ENCODE measurements at places on chromosomes 7 and 10. TPM values are rescaled to one million over a fixed set of nuclear protein-coding genes. Genes with fewer than 3 reads are reported as not detected.

DNA sequence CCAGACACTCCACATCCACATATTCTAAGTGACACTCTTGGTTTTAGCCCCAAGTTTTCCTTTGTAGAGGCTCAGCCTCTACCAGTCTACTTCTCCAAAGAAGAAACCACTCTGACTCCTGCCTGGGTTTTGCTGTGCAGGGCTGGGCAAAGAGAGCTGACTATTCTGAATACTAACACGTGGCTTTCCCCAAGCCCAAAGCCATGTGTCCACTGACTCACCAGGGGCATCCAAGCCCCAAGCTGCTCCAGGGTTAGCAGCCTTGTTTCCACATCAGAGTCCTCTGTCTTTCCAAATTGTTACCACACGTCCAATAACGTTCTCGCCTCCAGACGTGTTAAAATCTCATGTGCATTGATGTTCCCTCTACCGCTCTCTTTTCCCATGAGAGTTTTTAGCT lies 8.7 kb downstream of the GALNTL5 start:
- no peak for DNase-seq
- H3K4me1 ChIP-seq: no peaks in the 10 kb centered on the region
- no peaks in the 10 kb centered on the region for H3K36me3 ChIP-seq
- H3K27me3 ChIP-seq: no peaks in the 10 kb centered on the region
- H3K4me3 ChIP-seq: no peak overlapping the region

GRCh38 chr10:22553452-22553995 lies 160.9 kb downstream of the PIP4K2A start:
- no peak overlapping the region for H3K4me3 ChIP-seq
- no peak overlapping the region for H3K27ac ChIP-seq
- no peak for DNase-seq
- no peaks in the 10 kb centered on the region for H3K27me3 ChIP-seq

DNA sequence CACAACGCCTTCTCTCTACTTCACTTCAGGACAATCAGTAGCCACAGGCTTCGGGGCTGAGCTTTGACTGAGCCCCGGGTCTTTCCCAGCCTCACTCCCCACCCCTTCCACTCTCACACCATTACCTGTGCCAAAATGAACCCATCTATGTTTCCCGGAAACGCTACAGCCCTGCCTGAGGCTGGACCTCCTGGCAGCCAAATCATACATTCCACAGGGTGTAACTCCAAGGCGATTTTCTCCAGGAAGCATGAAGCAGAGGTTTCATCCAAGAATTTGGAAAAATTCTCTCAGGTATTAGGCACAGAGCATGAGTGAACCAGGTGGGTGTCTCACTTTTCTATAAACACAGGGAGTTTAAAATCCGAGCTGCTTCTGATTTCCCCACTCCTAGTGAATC lies 286.3 kb downstream of the TNS3 start:
- no peak overlapping the region for H3K27ac ChIP-seq
- H3K36me3 ChIP-seq: no peaks in the 10 kb centered on the region
- no peak for DNase-seq
- H3K4me3 ChIP-seq: no peak overlapping the region

DNA sequence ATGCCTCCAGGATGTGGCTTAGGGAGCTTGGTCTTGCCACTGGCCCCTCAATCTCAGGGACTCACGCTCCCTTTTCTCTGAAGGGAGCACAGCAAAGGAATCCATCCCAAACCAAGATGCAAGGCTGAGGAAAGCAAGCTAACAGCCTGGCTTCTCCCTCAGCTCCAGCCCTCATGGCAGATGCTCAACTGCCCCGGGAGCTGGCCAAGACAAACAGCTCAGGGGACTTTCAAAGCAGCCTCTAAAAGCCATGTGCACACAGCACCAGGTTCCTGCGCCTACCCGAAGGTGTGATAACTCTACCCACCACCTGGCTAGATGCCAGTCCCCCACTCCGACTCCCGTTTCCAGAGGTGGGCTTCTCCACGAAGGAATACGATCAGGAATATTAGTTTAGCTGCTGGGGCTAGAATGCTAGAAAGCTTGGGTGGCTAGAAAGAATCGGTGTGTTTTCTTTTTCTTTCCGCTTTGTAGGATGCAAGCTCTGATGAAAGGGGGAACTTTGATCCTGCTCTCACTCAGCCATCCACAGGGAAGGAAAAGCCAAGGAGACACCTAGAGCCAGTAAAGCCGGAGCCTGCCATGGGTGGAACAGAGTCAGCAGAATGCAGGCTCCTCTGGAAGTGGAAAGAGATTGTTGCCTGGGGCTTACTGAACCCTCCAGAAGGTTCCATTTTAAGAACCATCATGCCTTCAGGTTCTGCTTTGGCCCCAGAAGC lies 89.0 kb upstream of the FGFR2 start:
- H3K4me1 ChIP-seq: no peaks in the 10 kb centered on the region
- H3K27me3 ChIP-seq: peaks cover 4% of the 10 kb centered on the region
- H3K4me3 ChIP-seq: no peak overlapping the region
- no peak for DNase-seq

DNA sequence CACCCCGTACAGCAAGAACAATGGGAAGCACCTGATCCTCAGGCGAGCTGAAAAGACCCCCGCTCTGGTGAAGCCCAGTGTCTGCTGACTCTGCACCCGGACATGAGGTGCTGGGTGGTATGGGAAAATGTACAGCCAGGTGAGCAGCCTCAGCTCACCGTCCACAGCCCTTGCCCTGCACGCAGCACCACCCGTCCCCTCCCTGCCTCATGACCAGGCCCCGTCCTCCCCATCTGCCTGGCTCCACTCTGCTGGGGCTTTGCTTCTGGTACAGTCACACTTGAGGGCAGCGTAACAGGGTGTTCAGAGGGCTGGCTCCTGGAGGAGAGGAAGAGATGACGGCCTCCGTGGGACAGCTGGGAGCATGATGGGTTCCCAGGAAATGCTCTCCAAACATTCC lies 49.1 kb downstream of the NCAPG2 start:
- peak overlapping the region; percentile 72 for H3K27ac ChIP-seq
- no peak for DNase-seq
- H3K27me3 ChIP-seq: no peaks in the 10 kb centered on the region

DNA sequence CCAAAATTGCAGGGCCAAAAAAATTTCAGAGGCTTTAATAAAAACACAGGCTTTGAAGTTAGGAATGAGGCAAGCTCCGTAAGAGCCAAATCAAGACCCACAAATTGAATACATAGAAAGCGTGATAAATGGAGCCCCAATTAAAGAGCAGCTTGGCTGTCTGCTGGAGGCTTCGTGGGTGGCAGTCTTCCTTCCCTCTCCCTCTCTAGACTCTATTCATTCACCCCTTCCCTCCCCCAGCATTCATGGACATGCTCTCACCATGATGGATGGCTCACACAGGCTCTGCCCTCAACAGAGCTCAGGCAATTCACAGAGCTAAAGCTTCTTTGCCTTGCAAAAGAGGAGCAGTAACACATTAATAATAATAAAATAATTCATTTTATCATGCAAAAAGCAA lies 214.1 kb downstream of the HERPUD2 start:
- no peak overlapping the region for H3K27ac ChIP-seq
- no peaks in the 10 kb centered on the region for H3K4me1 ChIP-seq
- no peak for DNase-seq
- no peak overlapping the region for H3K4me3 ChIP-seq

CTNNA3 gene
- total RNA-seq: not detected

DNA sequence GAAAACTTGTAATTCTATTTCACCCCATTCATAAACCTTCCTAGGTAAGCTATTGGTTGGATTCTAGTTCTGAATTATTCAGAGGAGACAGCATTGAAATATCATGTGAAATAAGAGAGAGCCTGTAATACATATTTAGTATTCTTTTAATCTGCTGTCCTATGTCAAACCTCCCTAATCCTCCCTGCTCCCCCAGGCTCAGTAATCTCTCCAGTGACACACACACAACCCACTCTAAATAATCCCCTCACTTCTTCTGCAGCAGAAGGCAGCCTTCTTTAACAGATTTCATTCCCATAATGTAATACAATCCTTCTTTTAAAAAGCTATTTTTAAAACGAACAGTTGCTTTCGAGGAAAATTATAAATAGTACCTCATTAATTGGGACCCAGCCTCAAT lies 639.7 kb upstream of the AUTS2 start:
- H3K4me3 ChIP-seq: no peak overlapping the region
- no peaks in the 10 kb centered on the region for H3K27me3 ChIP-seq
- H3K4me1 ChIP-seq: no peaks in the 10 kb centered on the region

GRCh38 chr10:76581506-76582256 lies 1055.9 kb downstream of the KCNMA1 start:
- no peak for DNase-seq
- no peaks in the 10 kb centered on the region for H3K36me3 ChIP-seq
- H3K4me3 ChIP-seq: no peak overlapping the region
- H3K27ac ChIP-seq: no peak overlapping the region
- no peaks in the 10 kb centered on the region for H3K4me1 ChIP-seq

DNA sequence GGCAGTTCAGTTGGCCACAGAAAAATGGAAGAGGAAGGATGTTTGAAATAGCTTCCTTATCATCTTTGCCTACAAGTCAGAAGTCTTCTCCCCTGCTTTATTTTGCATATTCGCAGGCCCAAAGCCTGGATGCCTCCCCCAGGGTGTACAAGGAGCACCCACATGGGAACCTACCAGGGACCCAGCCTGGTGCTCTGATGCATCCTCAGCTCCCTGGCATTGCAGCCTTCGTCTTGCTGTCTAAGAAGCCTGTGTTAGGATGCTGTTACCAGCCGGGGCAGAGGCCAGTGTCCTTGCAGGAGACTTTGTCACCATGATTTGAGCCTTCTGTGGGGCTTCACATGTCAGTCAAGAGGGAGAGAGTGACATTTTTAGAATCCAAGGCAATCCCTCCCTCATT lies 27.0 kb upstream of the GPR26 start:
- no peak for DNase-seq
- H3K36me3 ChIP-seq: no peaks in the 10 kb centered on the region

CHAT gene
- total RNA-seq: not detected

DNA sequence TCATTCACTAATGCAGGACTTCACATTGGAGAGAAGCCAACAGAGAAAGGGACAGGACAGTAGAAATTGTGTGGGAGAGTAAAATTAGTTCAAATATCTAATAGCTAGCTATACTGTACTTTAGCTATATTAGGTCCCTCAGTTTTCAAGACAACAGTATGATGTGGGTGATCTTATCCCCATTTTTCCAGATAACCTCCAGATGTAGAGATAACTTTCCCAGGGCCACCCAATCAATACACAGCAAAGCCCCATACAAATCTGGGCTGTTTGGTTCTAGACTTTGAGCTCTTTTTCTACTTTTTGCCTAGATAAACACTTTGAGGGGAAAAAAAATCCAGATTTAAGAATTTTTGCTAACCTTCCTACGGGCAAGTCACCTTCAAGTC lies 482 bp upstream of the CLDN12 start:
- peak overlapping the region; percentile 93 for H3K27ac ChIP-seq
- peaks cover 15% of the 10 kb centered on the region for H3K4me1 ChIP-seq
- H3K27me3 ChIP-seq: peaks cover 2% of the 10 kb centered on the region
- H3K36me3 ChIP-seq: peaks cover 18% of the 10 kb centered on the region

DNA sequence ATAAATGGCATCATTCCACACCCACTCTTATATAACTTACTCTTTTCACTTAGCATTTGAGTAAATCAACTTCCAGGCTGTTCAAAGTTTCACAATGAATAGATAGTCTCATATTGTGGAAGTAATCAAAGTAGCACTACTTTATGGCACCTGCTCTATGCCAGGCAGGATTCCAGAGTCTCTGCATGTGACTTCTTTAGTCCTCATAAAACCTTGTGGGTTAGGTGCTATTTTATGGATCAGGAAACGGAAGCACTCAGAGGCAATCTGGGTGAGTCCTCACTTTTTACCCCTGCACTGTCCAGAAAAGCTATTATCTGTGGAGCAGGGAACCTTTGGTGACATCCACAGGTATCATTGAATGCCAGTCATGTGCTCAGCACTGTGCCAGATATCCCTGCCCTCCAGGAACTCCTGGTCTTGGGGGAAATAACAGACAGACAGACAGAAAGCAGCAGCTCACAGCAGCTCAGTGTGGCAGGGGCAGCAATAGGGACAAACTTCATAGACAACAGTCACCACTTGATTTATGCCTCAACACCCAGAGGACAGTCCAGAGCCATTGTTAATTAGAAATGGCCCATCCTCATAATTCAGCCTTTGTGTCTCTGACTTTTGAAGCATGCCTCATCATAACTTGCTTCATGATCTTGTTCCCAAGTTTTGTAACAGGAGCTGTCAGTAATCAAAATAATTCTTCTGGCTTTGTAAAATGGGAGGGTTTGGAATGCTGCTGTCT lies 160.6 kb downstream of the SEC23IP start:
- peaks cover 34% of the 10 kb centered on the region for H3K27me3 ChIP-seq
- no peak overlapping the region for H3K27ac ChIP-seq
- no peak overlapping the region for H3K4me3 ChIP-seq
- no peaks in the 10 kb centered on the region for H3K36me3 ChIP-seq
- DNase-seq: no peak
- H3K4me1 ChIP-seq: no peaks in the 10 kb centered on the region

DNA sequence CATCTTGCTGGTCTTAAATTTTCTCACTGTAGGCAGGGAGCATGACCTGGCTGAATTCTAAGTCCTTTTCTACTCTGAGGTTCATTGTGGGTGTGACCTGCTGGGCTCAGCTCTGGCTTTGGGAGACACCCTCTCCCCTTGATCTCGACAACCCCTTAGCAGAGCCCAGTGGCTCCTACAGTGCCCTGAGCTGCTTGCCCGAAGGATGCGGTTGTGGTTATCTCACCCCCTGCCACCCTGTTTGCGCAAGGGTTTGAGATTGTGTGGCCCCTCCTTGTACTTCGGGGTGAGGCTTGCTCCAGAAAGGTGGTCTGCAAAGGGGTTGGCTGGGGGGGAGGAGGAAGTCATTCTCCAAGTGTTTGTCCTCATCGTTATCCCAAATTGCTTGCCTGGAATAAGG lies 55.3 kb downstream of the TCF7L2 start:
- peaks cover 5% of the 10 kb centered on the region for H3K36me3 ChIP-seq
- no peak overlapping the region for H3K27ac ChIP-seq
- no peak overlapping the region for H3K4me3 ChIP-seq
- peaks cover 27% of the 10 kb centered on the region for H3K4me1 ChIP-seq

- peak; percentile 4 for DNase-seq
- peaks cover 59% of the 10 kb centered on the region for H3K27me3 ChIP-seq
- peak within 1 kb of the TSS; percentile 38 for H3K4me3 ChIP-seq
These were observed at the start of gene TMEM176A for GRCh38 chr7:150800581-150801241. TMEM176A (plus strand) TSS chr7:150800769; CDS start chr7:150801551, 782 bp downstream.

DNA sequence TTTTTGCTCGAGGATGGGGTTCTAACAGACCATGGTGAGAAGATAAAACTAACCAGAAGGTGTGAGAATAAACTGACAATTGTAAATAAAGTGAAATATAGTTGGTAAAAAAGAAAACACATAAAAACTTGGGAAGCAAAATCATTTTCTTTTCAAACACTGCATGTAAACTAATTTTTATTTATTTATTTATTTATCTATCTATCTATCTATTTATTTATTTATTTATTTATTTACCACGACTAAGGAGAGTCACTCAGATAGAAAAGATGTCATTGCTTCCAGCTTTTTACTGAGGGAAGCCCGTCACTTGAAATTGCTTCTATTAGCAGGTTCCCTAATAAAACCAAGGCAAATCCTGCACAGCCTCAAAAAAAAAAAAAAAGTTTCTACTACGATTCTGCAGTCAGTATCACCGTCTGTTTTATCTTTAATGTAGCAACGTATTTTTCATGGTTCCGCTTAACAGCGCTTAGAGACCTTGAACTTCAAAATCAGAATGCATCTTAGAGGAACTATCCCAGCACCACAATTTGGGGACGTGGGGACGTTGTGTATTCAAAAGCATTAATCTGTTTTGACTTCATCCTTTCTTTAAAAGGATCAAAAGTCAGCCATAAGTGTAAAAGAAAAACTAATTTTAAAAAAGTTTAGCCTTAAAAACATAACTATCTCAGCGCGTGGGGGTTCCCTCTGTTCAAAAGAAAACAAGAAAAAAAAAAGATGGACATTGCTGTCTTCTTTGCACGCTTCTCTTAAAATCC lies 33.3 kb upstream of the EBLN1 start:
- H3K4me3 ChIP-seq: peak overlapping the region; percentile 91
- no peak for DNase-seq
- H3K27me3 ChIP-seq: peaks cover 28% of the 10 kb centered on the region
- peaks cover 15% of the 10 kb centered on the region for H3K36me3 ChIP-seq
- peaks cover 26% of the 10 kb centered on the region for H3K4me1 ChIP-seq
- H3K27ac ChIP-seq: peak overlapping the region; percentile 97

Data from activated naive CD8-positive, alpha-beta T cell treated with anti-CD3 and anti-CD28 coated beads for 36 hours (primary cell).